Kasumi-1 (cell line): ENCODE measurements at places on chromosomes 16 and 17.

DNA sequence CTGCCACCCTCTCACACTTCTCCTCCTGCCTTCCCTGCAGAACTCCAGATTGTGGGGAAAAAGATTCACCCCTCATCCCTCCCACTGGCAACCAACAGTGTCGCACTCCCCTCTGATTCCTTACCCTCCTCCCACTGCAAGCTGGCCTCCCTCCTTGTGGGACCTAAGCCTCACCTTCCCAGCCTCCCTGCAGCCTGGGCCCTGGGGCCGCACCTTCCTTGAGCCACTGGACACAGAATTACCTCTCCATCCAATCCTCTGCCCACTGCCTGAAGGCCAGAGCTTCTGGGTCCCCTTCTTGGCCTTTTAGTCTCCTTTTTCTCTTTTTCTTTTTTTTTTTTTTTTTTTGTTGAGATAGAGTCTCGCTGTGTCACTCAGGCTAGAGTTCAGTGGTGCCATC, 33.9 kb downstream of the NGFR start:
- DNase-seq: no peak

DNA sequence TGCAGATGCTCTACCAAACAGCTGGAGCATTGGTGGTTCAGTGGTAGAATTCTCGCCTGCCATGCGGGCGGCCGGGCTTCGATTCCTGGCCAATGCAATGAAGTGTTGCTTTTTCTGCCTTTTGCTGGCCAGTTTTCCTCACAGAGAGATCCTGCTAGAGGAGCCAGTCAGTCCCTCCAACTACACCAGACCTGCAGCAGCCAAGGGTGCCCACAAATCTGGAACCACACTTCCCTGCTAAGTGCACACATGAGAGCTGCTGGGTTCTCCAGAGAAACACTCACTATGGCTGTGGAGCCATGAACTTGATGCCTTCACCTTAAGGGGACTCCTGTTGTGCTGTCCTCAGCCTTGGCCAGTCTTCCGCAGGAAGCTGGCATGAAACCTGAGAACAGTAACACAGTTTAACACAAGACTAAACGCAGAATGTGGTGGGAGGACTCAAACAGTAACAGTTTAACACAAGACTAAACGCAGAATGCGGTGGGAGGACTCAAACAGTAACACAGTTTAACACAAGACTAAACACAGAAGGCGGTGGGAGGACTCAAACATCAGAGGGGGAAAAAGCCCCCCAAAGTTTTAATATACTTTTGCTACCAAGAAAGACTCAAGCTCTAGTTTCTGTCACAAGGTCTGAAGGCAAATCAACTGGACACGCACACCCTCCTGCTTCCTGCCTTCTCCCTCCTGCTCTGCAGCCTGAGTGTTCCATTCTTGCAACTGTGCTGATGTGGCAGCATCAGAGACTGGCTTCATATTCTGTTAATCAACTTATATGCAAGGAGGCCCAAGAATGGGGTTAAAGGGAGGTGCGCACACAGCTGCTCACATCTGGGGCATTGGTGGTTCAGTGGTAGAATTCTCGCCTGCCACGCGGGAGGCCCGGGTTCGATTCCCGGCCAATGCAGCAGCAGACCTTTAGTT, 12.0 kb downstream of the VAC14 start:
- DNase-seq: no peak

DNA sequence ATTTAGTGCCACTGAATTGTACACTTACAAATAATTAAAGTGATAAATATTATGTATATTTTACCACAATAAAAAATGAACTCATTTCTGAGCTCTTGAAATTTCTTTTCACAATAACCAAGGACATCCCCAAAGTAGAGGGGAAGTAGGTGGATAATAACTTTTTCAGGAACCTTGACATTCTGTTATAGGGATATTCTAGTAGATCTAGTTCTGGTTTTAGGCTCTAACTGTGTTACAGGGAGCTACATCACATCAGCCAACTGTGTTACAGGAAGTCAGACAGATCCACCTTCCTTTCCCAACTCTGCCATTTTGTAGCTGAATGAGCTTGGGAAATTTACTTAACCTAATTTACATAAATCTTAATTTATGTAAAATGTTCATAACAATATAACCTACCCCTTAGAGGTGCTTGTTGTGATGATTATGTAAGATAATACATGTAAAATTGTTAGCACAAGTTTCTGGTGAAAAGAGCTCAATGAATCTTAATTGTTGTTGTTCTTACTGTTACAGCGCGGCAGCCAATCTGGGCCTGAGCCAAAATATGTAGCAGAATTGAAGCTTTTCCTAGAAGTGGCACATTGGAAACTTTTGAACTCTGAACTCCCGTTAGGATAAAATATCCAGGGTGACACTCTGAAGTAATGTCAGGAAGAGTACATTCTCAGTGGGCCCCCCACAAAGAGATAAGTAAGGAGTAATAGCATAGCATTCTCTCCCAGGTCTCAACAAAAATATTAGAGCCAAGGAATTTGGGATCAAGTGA, 169.8 kb downstream of the AATF start:
- no peak for DNase-seq

DNA sequence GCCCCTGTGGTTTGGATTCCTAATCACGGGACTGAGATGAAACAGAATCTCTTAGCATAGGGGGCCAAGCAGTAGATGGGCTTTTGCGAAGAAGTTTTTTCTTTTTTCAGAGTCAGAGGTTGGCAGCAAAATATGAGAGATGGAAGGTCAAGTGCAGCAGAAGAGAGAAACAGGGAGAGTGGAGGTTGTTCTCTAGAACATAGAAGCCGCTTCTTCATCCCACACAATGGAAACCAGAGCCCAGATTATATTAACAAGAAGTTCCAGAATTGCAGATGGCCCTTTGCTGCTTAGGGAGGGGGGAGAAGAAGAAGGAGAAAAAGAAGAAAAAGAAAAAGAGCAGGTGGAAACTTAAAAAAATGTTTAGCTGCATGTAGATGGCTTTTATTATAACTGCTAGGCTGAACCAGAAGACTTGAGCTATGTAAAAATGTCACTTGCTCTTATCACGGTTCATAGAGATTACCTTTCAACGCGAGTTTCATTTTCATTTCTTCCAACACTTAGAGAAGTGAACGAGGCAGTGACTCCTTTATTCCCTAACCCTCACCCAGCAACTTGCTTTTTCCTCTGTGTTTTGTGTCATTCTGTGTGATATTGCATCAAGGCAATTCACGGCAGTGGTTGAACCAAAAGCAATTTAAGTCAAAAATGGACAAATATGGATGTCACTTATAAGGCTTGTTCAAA, 737.5 kb downstream of the WWOX start:
- DNase-seq: no peak
